Panc1 (cell line): ENCODE measurements at places on chromosomes 16 and 17. TPM values are rescaled to one million over a fixed set of nuclear protein-coding genes. Genes with fewer than 3 reads are reported as not detected.

DNA sequence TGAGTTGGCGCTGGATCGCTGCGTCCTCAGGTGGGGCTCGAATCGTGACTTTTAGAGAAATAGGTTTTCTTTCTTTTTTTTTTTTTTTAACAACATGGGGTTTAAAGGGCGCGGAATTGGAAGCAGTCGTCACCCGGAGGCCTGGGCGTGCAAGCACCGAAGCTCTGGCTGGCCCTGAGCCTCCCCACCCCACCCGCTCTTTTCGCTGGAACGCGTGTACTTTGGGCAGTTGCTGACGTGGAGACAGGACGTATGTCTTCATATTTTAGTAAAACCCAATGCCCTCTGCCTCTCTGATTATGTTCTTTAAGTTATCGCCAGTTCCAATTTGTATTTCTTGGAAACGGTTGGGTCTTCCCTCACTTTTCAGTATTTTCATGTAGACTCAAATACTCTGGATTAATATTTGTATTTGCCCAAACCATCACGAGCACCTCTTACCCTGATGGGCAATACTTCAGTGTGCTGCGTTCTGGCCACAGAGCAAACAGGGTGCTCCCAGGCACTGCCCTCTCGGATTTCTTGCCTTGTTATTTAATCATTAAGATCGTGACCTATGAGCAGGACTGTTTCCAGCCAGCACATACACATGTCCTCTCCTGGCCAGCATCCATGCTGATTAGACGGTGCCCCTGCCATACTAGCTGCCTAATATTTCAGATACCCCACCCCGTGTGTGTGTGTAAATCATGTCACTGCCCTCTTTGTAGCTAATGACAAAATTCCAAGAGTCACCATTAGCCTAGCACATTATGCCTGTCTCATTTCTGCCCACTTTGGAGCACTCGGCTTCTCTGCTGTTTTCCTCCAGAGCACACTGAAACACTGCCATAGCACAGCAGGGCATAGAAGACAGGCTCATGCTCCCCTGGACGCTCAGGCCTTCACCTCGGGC lies 805 bp upstream of the C16orf95 start:
- no peak for DNase-seq

- no peak for DNase-seq
These were observed 135.7 kb upstream of the XYLT1 start for GRCh38 chr16:17606460-17606859.

- no peak for DNase-seq
These were observed 6.6 kb downstream of the NHERF2 start for GRCh38 chr16:2033057-2033908.

Gene C17orf67
- 3.4 TPM for total RNA-seq

Gene CA7
- total RNA-seq = not detected

DNA sequence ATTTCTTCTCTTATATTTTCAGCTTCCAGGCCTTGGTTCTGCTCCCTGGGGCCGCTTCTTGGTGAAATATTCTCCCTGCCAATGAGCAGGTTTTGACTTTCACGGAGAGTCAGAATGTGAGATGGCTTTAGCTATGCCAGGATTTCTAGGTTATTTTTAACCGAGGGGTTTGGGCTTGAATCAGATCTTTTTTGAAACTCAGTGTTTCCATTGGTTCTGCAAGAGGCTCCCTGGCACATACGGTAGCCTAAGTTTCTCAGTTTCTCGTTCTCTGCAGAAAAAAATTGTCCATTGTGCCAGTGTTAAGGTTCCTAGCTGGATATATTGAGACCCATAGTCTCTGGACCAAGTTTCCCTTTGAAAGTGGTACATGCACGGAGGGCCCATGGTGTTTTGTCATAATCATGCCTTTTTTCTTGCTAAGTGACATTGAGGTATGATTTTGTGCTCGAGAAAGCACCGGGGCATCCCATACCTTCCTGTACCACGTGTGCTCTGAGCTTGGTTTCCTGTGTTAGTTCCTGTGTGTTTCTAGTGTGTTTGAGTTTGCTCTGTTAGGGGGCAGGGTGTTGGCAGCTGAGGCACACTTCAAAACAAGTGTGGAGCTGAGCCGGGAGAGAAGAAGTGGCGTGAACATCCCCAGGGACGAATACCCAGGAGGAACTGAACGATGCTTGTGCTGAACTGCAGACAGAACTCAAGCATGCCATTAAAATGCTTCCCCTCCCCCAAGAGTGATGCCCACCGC lies 127.2 kb downstream of the HS3ST3B1 start:
- DNase-seq = no peak

DNA sequence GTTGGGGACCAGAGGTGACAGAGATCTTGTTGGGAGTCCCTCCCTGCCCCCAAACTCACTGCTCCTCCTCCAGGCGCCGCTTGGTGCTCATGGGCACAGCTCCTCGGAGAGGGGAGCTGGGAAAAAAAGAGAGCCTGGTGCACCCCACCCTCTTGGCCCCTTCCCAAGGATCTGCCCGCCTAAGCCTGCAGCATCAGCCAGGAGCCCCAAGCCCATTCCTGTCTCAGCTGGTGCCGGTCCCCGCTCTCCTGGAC lies 400 bp downstream of the HCFC1R1 start:
- DNase-seq = peak; percentile 87

DNA sequence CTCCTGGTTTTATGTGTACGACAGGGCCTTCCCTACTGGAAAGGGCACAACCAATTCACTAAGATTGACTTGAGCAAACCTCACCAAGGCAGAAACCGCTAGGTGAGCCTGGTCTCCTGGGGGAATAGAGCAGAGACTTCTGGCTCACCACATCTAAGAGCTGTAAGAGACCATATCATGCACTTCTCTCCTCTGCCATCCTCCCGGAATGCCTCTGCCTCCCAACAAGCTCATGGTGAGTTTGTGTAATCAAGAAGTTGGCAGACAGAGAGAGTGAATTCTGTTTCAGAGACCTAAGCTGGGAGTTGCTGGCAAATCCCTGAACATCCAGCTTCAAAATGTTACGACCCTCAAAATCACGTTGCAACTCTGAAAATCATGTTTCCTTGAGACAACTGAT lies 154.8 kb downstream of the SLC39A11 start:
- no peak for DNase-seq

DNA sequence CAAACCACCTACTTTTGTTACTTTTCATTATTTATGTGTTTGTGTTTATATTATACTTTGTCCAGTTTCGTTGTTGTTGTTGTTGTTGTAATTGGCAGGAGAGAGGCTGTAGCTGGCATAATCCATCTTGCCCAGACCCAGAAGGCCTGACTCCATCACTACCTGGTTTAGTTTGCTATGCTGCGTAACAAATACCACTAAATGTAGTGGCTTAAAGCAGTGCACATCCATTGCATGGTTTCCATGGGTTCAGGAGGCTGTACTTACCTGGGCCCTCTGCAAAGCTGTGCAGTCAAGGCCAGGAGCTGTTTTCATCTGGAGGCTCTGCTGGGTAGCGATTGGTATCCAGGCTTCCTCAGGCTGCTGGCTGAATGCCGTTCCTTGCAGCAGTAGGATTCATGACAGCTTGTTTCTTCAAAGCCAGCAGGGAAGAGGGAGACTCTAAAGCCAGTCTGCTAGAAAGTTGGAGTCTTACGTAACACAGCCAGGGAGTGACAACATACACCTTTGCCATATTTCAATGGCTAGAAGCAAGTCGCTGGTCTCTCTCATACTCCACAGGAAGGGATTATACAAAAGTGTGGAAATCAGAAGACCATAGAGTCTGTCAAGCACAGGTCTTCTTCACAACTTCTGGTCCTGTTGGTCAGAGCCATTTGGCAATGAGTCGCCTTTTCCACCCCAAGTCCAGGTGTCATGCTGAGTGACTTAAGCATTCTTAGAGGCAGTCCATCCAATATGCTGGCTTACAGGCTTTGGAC lies 41.1 kb downstream of the TNRC6C start:
- no peak for DNase-seq

Gene TAT
- total RNA-seq = 0.49 TPM

DNA sequence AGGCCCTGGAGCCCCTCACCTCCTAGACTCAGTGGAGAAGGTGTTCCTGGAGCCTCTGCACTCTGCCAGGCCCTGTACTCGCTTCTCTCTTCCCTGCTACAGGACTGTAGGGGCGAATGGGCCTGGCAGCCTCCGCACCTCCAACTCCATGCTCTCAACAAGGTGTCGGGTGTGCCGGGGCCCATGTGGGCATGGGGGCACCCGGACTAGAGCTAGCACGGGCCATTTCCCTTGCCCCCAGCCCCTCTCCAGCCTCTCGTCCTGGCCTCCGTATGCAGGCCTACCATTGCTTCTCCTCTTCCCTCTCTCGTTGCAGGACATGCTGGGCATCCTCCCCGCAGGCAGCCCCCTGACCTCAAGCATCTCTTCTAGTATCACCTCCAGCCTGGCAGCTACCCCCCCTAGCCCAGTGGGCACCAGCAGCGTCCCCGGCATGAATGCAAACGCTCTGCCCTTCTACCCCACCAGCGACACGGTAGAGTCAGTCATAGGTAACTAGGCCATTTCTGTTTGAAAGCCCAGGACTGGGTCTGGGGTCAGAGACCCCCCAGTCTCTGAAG lies 25.8 kb downstream of the UNC13D start:
- no peak for DNase-seq
